Endodermal cell (in vitro differentiated cells): ENCODE measurements at places on chromosomes 4 and X. TPM values are rescaled to one million over a fixed set of nuclear protein-coding genes. Genes with fewer than 3 reads are reported as not detected.

- peaks cover 5% of the 10 kb centered on the region for H3K36me3 ChIP-seq
- DNase-seq: no peak
- peaks cover 6% of the 10 kb centered on the region for H3K4me1 ChIP-seq
- H3K27ac ChIP-seq: no peak overlapping the region
These were observed 38.0 kb downstream of the MSN start for GRCh38 chrX:65705439-65705838.

- DNase-seq: no peak
- no peak overlapping the region for H3K27ac ChIP-seq
- H3K4me3 ChIP-seq: no peak overlapping the region
- H3K27me3 ChIP-seq: no peaks in the 10 kb centered on the region
- no peaks in the 10 kb centered on the region for H3K4me1 ChIP-seq
These were observed 57.5 kb upstream of the KLF3 start for GRCh38 chr4:38606587-38606905.

Gene PDE6B
- total RNA-seq: 11.9 and 14.6 TPM in 2 replicates

GRCh38 chr4:9765091-9765490, 16.3 kb upstream of the DRD5 start:
- H3K36me3 ChIP-seq: no peaks in the 10 kb centered on the region
- DNase-seq: peak; percentile 85
- peaks cover 5% of the 10 kb centered on the region for H3K27me3 ChIP-seq
- no peaks in the 10 kb centered on the region for H3K4me1 ChIP-seq
- no peak overlapping the region for H3K4me3 ChIP-seq

- DNase-seq: no peak
- peaks cover 14% of the 10 kb centered on the region for H3K4me1 ChIP-seq
- H3K36me3 ChIP-seq: no peaks in the 10 kb centered on the region
- no peak overlapping the region for H3K27ac ChIP-seq
- no peaks in the 10 kb centered on the region for H3K27me3 ChIP-seq
These were observed 1.2 kb upstream of the MGST2 start for GRCh38 chr4:139664442-139664841.

GRCh38 chr4:105198541-105198940, 51.9 kb downstream of the TET2 start:
- H3K27me3 ChIP-seq: no peaks in the 10 kb centered on the region
- no peak for DNase-seq
- no peak overlapping the region for H3K4me3 ChIP-seq
- H3K4me1 ChIP-seq: no peaks in the 10 kb centered on the region
- H3K36me3 ChIP-seq: no peaks in the 10 kb centered on the region

GRCh38 chr4:169604131-169604900, 8.1 kb downstream of the NEK1 start:
- H3K27ac ChIP-seq: no peak overlapping the region
- no peaks in the 10 kb centered on the region for H3K27me3 ChIP-seq
- H3K4me1 ChIP-seq: no peaks in the 10 kb centered on the region
- DNase-seq: no peak
- H3K4me3 ChIP-seq: no peak overlapping the region

Gene RBM46
- 0.32 to 0.49 TPM (median 0.40 TPM) in 3 replicates for total RNA-seq

DNA sequence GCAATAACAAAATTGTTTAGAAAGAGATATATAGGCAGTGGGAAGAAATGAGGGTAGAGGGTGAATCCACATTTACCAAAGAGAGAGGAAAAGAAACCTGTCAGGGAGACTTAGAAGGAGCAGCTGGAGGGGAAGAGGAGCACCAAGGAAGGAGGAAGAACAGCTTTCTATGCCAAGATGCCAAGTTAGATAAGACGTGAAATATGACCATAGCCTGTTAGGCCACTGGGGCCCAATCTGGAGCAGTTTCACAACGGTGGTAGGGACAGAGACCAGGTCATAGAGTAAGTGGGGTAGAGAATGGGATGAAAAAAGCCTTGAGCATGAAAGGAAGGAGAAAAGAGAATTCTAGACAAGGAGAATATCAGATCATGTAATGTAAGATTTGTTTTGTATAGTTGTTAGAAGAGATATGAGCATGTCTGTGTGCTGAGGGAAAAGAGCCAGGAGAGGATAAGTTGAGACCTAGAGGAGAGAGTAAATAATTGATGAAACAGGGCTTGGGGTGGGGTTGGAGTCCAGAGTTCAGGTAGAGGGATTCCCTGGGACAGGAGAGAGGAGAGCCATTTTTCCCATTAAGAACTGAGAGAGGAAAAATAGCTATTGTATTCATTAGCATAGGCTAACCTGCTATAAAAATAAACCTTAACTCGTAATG, 4.4 kb upstream of the SOWAHB start:
- H3K4me3 ChIP-seq: no peak overlapping the region
- peaks cover 5% of the 10 kb centered on the region for H3K36me3 ChIP-seq
- DNase-seq: no peak
- H3K27me3 ChIP-seq: peaks cover 6% of the 10 kb centered on the region
- no peak overlapping the region for H3K27ac ChIP-seq

GRCh38 chr4:56757821-56758411, 63.6 kb downstream of the SPINK2 start:
- H3K4me1 ChIP-seq: no peaks in the 10 kb centered on the region
- no peak overlapping the region for H3K27ac ChIP-seq
- peak; percentile 95 for DNase-seq
- H3K36me3 ChIP-seq: no peaks in the 10 kb centered on the region

GRCh38 chr4:139969635-139970266, 184.2 kb downstream of the MAML3 start:
- peaks cover 3% of the 10 kb centered on the region for H3K4me1 ChIP-seq
- no peaks in the 10 kb centered on the region for H3K36me3 ChIP-seq
- H3K27ac ChIP-seq: no peak overlapping the region
- H3K27me3 ChIP-seq: no peaks in the 10 kb centered on the region
- no peak for DNase-seq
- H3K4me3 ChIP-seq: no peak overlapping the region

Gene GAGE12E
- not detected in 2 replicates for total RNA-seq

DNA sequence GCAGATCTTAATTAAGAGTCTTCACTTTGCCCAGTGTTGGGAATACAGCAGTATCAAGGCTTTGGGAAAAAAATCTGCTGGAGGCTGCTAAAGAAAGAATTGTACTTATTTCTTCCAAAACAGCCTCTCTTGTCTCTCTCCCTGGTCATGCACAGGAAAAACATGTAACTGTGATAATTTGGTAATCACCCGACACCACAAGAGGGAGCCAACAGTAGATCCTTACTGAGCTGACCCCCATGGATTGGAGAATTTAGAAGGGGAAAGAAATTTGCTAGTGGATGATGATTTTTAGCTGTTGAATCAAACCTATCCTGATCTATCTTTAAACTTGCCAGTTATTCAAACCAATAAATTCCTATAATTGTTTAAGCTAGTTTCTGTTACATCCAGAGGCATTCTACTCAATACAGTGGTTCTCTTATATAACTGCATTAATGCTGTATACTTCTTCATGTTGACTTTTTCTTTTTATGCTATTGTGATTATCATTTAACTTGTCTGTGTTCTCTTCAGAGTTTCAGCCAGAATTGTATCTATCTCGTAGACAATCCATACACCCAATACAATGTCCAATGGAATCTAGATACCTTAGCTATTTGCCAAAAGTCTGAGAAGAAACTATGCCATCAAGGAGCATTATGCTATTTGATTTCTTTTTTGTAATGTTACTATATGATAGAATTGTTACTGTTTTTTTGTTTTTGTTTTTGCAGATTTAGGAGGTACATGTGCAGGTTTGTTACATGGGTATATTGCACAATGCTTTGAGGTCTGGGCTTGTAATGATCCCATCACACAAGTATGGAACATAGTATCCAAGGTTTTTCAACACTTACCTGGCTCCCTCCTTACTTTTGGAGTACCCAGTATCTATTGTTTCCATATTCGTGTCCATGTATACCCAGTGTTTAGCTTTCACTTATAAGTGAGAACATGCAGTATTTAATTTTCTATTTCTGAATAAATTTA, 31.3 kb upstream of the ARHGEF38 start:
- DNase-seq: peak; percentile 72
- no peaks in the 10 kb centered on the region for H3K4me1 ChIP-seq
- no peak overlapping the region for H3K27ac ChIP-seq
- H3K27me3 ChIP-seq: no peaks in the 10 kb centered on the region
- no peak overlapping the region for H3K4me3 ChIP-seq

Gene ZAR1
- not detected in 3 replicates for total RNA-seq

Gene GRIA2
- total RNA-seq: not detected in 3 replicates

GRCh38 chr4:86594559-86595425, 677 bp downstream of the PTPN13 start:
- DNase-seq: peak; percentile 72
- H3K27me3 ChIP-seq: no peaks in the 10 kb centered on the region
- peaks cover 10% of the 10 kb centered on the region for H3K4me1 ChIP-seq
- peak overlapping the region; percentile 90 for H3K27ac ChIP-seq
- no peaks in the 10 kb centered on the region for H3K36me3 ChIP-seq

Gene SAGE1
- not detected in 2 replicates for total RNA-seq

DNA sequence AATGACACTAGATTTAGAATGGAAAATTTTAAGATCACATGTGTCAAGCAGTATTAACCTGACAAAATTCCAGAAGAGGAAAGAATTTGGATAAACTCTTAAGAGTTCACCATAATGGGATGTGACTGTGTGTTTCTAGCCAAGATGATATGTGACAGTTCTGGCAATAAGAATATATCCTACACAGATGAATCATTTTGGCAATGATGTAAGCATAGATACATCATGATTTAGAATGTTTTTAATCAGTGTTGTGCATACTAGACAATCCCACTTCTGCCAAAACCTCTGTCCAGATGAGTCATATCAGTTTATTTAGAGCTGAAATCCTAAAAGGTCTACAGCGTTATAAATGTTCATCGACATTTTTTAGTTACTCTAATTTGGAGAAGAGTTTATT, 48.8 kb downstream of the PTCHD1 start:
- H3K4me3 ChIP-seq: no peak overlapping the region
- H3K4me1 ChIP-seq: no peaks in the 10 kb centered on the region
- no peaks in the 10 kb centered on the region for H3K36me3 ChIP-seq
- H3K27ac ChIP-seq: no peak overlapping the region
- no peak for DNase-seq

DNA sequence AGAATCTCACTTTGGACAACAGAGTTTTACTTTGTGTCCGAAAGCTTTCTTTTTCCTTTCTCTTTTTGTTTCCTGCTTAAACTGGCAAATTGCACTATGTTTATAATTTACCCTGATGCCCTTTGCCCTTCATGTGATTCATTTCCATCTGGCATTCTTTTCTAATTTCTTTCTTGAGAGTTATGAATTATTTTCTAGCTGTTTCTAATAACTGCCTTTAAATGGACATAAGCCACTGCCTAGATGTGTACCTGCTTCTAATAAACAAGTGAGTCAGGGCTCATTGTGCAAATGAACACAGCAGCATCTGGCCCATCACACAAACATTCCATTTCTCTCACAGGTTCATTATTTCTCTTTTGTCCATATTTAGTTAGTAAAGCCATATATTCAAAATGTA, 242.3 kb upstream of the GPRIN3 start:
- H3K36me3 ChIP-seq: no peaks in the 10 kb centered on the region
- no peaks in the 10 kb centered on the region for H3K27me3 ChIP-seq
- DNase-seq: no peak
- no peak overlapping the region for H3K4me3 ChIP-seq
- H3K27ac ChIP-seq: no peak overlapping the region
- no peaks in the 10 kb centered on the region for H3K4me1 ChIP-seq

GRCh38 chrX:101803451-101803850, 128.4 kb downstream of the ZMAT1 start:
- no peaks in the 10 kb centered on the region for H3K27me3 ChIP-seq
- no peak overlapping the region for H3K27ac ChIP-seq
- H3K36me3 ChIP-seq: no peaks in the 10 kb centered on the region
- DNase-seq: peak; percentile 44
- no peaks in the 10 kb centered on the region for H3K4me1 ChIP-seq

Gene ATP2B3
- 0.07 TPM in 1 of 2 replicates, not detected in the other for total RNA-seq

- no peak overlapping the region for H3K27ac ChIP-seq
- DNase-seq: peak; percentile 76
- no peak overlapping the region for H3K4me3 ChIP-seq
- no peaks in the 10 kb centered on the region for H3K36me3 ChIP-seq
These were observed 1310.8 kb upstream of the AGA start for GRCh38 chr4:178752954-178753525.

Gene ADH1B
- total RNA-seq: not detected in 2 replicates

DNA sequence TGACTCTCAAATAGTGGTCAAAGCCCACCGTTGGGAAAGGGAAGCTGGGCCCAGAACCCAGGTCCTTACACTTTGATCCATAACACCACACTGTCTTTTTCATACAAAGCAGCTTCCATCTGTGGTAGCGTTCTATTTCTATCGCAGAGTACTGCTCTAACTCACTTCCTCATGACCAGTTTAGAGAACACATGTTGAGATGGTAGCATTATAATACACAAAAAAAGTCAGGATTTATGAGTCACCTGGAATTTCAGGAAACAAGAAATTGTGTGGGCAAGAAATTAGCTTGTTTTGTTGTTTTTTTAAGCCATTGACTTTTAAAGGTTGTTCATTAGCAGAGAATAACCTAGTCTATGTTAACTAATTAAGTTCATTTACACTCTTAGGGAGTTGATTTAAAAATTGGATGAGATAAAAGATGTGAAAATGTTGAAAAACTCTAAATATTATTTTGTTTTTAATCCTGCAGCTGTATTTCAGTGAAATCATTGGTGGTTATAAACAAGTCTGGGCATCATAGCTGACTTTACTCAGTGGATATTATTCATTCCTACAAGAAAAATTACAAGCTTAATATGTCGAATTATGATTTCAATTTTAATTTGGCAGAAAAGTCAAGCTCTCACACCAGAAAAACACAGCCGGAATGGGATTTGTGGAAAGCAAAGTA, 1011.1 kb upstream of the HS3ST1 start:
- no peaks in the 10 kb centered on the region for H3K27me3 ChIP-seq
- no peak overlapping the region for H3K4me3 ChIP-seq
- H3K36me3 ChIP-seq: no peaks in the 10 kb centered on the region
- DNase-seq: no peak

Gene CC2D2A
- 12.1 to 14.7 TPM (median 12.3 TPM) in 3 replicates for total RNA-seq

DNA sequence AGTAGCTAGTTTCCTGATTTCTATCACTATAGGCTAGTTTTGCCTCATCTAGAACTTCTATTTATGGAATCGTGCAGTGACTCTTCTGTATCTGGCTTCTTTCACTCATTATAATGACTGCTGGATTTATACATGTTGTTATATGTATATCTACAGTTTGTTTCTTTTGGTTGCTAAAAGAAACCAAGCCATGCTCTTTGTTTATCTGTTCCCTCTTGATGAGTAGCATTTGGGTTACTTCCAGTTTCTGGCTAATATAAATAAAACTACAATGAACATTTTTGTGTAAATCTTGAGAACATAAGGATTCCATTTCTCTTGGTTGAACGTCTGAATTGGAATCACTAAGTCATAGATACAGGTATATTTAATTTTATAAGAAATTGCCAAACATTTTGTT, 73.9 kb downstream of the ARHGAP24 start:
- no peaks in the 10 kb centered on the region for H3K27me3 ChIP-seq
- no peak overlapping the region for H3K4me3 ChIP-seq
- no peak for DNase-seq
- no peaks in the 10 kb centered on the region for H3K4me1 ChIP-seq
- no peaks in the 10 kb centered on the region for H3K36me3 ChIP-seq
